Astrocyte of the cerebellum (primary cell): ENCODE measurements at places on chromosomes 3 and 15.

DNA sequence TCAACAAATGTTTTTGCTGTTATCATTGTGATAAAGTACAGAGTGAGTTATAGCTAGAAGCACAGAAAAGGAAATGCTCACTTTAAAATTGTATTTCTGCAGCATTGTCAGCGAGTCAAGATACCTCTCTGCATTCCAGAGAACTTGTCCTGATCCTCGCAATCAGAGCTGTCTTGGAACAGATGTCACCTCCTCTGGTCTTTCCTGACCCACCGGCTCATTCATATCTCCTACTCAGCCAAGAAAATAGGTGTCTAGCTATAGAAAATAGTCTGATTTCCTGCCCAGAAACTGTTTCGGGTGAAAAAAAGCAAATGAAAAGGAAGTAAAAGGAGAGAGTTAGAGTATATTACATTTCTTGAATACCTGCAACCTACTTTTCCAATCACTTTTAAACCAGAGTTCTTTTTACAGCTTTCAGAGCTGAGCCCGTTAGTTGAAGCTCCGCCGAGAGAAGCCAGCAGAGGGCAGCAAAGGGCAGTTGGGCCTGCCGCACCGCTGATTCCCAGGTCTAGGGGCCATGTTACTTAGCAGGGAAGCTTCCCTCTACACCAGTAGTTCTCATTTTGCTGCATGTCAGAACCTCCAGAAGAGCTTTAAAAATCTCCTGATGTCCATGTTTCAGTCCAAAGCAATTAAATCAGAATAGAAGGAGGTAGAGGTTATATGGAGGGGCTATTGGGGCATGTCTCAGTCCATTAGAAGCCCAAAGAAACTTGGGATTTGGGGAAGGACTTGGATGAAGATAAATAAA is 185.7 kb upstream of the THRB start:
- peak; percentile 16 for DNase-seq

DNA sequence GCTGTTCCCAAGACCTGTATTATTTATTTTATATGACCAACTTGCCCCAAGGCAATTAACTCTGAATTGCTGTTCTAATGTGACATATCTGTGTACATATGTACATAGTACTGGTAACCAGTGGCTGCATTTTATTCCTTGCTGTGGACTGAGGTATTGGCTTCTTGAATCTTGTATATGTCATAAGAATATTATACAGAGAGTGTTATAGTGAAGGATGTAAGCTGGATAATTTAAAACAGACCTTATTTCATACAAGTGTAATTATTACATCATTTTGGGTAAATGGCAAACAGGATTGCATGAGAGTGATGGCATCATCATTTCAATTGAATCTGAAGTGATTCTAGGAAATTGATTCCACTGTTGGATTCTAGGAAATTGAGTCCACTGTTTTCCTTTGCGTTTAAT is 32.9 kb downstream of the B3GALNT1 start:
- no peak for DNase-seq

DNA sequence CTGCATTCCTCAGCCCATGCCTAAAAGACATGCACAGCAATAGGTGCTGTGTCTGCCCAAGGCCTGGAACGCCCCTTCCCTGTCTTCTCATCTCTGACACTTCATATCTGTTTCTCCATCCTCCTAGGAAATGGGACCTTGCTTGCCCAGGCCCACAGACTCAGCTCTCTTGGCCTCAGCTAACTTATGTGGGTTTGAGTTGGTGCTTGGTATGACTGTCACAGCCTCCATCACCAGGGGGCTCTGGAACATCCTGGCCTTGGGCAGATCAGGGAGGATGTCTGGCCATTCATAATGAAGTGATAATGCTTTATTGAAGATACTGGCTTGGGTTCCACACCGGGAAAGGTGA is 156.7 kb upstream of the SMAD3 start:
- no peak for DNase-seq

- no peak for DNase-seq
Measured at GRCh38 chr3:49236226-49236625, 40.8 kb downstream of the C3orf62 start.

GRCh38 chr15:101018016-101018415 is 98.9 kb downstream of the LRRK1 start:
- no peak for DNase-seq

DNA sequence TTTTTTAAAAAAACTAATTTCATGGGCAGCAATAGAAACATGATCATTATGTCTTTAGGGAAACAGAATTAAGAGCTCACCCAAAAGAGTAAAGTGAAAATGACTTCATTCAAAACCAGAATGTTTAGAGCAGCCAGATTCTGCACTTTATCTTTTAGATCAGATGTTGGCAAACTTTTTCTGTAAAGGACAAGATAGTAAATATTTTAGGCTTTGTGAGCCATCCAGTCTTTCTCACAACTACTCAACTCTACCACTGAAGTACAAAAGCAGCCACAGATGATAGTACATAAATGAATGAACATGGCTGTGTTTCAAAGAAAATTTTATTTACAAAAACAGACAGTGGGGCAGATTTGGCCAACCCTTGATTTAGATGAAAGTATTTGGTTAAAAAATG is 84.5 kb downstream of the SETD2 start:
- no peak for DNase-seq

GRCh38 chr15:65957451-65957850 is 88.2 kb downstream of the RAB11A start:
- DNase-seq = no peak

DNA sequence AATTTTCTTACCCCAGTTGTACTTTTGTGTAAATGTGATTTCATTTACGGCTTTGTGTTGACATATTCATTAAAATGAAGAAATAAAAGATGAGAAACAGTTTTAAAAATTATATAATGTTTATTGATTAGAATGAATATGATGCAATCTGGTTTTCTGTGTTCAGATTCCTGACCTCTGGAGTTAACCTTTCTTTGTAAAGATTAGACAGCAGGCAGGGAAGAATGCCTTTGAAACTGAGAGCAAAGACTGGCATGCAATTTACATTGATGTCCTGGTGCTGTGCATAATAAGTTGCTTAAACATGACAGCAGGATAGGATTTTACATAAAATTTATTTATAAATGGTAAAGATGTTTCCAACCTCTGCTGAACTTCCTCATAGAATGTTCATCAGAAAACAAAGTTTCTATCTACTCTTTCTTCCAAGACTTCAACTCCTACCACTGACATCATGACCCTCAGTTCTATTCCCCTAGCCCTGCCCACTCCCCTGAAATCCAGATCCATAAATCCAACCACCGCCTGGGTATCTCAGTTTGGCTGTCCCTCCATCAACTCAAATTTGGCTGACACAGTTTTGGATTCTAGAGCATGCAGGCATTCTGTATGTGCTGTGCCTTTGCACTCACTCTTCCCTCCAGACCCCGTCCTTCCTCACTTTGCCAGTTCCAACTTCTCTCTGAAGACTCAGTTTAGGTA is 1.7 kb downstream of the HGD start:
- DNase-seq = no peak

DNA sequence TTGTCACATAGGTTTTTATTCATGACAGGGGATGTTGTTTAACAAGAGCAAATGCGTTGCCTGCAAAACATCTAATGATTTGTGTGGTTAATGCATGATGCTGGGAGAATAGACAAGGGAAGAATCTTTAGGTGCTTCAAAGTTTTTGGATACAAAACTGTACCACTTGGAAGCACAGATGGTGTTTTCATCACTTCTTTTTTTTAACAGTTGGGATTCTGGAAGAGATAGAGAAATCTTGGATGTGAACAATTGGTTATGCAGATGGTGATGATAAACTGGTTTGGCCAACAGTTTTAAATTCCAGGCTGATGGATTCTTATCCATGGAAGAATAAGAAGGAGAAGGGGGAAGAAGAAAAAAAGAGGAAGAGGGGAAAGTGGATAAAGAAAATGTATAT is 379.4 kb downstream of the KCNH8 start:
- no peak for DNase-seq

GRCh38 chr3:112497897-112498548 is 1.2 kb downstream of the BTLA start:
- DNase-seq = no peak

DNA sequence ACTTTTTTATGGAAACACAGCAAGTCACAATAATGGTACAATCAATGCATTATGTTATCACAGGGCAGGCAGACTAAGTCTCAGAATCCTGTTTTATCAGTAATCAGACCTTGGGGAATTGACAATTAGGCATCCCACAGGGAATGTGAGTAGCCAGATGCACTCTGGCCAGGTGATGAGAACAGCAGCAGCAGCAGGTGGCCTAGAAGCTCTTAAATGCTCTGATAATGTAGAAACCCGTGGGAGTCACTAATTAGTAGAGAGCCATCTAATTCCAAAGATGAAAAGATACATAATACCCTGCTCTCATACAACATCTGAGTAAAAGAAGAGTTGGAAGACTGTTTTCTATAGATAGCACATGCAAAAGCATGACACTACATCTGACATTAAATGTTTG is 12.6 kb downstream of the CEP152 start:
- no peak for DNase-seq

DNA sequence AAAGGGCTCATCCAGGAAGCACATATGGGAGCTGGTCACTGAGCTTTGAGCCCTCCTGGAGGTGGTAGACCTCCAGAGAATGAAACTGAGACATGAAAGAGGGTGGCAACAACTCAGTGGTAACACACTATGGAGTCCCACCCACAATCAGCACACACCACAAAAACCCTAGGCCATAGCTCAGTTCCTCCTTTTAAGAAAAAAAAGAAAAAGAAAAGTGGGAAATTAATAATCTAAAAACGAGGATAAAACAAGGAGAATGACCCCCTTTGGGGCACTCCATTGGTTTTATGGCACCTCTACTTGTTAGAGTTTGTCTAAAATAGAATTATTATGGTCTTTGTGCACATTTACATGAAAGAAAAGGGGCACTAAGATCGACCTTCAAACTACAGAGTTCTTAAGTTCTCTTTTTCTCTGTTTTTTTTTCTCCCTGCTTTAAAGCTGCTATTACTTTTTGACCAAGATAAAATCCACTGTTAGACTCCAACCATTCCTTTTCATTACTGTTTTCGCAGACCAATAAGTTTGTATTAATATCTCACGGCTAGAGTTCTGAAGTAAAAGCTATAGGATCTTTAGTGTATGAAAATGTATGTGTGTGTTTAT is 40.2 kb upstream of the ZBTB20 start:
- no peak for DNase-seq

DNA sequence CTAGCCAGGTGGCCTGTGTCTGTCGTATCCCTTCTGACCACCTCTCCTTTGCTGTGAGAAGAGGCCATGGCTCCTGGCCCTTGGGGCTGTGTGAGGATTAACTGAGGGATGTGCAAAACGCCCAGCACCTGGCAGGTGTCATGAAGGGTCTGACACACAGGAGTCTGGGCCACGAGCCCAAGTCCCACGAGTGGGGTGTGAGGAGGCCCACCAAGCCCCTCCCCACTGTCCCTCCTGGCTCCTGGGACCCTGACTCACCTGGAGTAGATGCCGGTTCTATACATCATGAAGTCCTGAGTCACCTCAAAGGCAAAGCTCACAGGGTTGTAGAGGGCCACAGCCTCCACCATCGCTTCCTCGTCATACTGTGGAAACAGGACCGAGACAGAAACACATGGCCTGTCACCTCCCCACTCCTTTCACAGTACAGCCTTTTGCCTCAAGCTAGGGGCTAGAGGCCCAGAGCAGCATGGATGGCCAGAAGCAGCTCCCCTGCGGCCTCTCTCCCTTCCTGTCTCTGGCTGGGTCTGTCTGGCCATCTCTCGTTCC is 19.7 kb downstream of the CTSH start:
- no peak for DNase-seq

GRCh38 chr15:88648357-88649214 is 9.8 kb downstream of the ISG20 start:
- DNase-seq = no peak

- no peak for DNase-seq
Measured at GRCh38 chr15:64844576-64845145, 2.9 kb downstream of the PLEKHO2 start.

DNA sequence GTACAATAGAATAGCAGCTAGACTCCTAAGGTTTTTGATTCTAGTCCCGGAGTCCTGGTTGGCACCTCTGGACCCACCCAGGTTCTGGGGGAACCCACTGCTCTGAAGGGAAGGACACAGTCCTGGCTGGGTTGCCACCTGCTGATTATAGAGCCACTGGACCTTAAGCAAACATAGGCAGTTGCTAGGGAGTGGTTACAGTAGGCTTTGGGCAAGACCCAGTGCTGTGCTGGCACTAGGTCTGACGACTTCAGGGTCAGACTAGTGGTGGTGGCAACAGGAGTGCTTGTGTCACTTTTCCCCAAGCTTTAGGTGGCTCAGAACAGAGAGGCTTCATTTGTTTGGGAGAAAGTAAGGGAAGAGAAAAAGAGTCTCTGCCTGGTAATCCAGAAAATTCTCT is 109.8 kb upstream of the C3orf80 start:
- DNase-seq = no peak

GRCh38 chr3:16842272-16843270 is 42.2 kb upstream of the PLCL2 start:
- DNase-seq = no peak

DNA sequence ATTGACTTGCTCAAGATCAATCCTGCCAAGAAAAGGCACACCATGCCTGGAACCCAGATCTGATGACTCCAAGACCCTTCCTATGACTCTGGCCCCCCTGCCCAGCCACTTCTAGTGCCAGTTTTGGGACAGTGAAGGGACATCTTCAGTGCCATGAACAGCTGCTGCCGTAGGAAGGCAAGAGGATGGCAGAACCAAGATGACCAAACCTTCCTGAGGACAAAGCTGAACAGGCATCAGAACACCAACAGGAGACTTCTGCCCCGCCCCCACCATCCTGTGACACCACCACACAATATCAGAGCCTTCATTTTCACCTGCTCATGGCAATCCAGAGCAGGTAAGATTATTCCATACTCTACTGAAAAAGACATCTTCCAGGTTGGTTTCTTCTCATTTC is 33.0 kb downstream of the ZNF445 start:
- no peak for DNase-seq

- DNase-seq = no peak
Measured at GRCh38 chr3:164658125-164658524, 420.2 kb downstream of the SI start.

GRCh38 chr3:86990012-86990733 is 776 bp downstream of the VGLL3 start:
- DNase-seq = no peak

DNA sequence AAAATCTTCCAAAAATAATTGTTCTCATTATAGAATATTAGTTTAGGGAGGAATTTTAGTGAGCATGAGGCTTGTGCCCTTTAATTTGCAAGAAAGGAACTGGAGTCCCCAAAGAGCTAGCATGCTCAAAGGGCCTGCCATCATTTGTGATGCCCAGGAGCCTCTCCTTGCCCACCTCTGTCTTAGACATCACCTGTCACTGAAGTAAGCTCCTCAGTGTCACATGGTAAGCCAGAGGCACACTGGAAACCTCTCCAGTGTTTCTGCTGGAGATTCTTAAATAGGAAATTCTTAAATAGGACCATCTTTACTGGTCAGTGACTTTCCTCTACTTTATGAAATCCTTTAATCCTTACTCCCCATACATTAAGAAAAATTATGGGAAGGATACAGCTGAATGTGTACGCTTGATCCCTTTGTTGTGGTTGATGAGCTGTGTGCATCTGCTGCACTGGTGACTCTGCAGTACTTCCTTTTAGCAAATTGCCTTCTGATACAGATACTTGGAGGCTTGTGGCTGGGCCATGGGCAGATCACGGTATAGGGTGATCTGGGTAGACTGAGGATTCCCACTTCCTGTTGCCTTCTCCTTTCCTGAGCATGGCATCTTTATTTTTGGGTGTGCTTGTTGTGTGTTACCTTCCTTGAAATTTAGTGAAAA is 197.4 kb downstream of the KLHL25 start:
- DNase-seq = no peak

- no peak for DNase-seq
Measured at GRCh38 chr15:62787401-62787800, 255.1 kb upstream of the TPM1 start.
